ENCODE measurements at places on chromosomes 2 and 18.

DNA sequence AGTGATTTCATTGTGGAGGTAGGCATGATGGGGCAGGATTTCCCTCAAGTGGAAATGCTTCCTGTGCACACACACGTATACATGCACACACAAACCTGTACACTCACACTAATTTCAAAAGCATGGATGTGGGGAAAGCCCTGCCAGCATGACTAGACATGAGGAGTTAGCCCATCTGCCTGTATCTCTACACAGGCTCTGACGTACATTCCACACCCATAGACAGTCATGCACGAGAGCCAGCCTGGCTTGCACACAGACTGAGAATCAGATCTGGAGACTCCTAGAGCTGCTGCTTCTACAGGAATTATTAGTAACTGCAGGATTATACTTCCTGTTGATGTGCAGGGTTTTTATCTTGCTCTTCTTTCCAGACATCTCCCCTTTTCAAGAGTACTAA, 27.3 kb upstream of the NFU1 start:
- DNase-seq, result peak; percentile 84

DNA sequence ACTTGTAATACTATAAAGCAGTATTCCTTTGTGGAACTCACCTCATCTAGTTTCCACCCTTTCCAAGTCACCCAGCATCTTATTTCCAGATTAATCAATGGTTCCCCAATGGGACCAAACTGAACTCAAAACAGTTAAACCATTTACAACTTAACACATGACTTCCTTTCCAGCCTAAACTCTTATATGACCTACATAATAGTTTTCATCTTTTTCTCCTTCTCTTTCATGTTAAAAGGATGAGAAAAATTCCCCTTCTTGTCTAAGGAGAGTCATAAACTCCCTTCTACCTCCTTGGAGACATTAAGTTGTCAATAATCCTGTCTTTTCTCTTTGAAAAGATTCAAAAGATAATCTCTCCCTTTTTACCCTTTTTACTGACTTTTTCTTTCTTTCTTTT, 6.7 kb downstream of the PPP3R1 start:
- DNase-seq, result no peak

DNA sequence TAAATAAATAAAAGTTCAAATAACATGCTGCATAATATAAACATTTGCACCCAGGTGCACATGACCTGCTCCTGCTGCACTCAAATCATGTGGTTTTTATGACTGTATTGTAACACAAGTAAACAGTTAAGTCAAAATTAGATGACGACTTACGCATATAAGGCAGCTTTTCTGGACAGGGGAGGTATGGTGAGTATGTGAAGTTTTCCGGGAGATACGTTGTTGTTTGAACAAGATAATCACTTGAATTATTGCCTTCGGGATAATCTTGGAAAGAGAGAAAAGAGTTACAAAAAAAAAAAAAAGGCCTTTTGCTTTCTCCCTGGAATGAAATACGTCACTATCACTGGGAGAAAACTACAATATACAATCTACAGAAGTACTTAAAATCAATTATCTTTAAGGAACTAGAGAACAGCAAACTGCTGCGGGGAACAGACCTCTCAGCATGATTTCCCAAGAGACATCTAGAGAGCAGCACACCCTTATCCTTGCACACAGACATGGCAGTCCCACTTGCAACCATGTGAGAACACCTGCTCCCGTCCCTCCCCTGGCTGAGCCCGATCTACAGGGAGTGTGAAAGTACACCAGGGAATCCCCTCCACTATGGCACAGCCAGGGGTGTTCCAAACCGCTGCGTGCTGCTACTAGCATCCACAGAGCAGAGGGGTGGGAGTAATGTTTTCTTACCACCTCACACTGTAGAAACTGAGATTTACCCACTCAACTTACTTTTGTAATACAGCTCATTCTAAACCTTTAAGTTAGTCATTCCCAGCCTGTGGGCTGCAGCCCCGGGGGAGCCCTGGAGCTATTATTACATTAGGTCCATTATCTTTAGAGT, 26.3 kb downstream of the B4GALT6 start:
- DNase-seq, result no peak

- peak; percentile 46 for DNase-seq
Observed at GRCh38 chr2:10009811-10010781, 33.3 kb upstream of the KLF11 start.

GRCh38 chr18:26526128-26526965, 22.0 kb downstream of the KCTD1 start:
- DNase-seq, result no peak

DNA sequence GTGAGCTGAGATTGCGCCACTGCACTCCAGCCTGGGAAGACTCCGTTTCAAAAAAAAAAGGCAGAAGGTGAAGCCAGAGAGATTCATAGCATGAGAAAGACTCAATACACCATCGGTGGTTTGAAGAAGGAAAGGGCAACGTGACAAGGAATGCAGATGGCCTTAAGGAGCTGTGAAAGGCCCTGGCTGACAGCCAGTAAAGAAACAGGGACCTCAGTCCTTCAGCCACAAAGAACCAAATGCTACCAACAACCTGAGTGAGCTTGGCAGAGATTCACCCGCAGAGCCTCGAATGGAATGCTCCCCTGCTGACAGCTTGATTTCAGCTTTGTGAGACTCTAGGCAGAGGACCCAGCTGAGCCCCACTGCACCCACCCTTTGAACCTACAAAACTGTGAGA, 154.9 kb upstream of the NDUFV2 start:
- DNase-seq, result peak; percentile 15

DNA sequence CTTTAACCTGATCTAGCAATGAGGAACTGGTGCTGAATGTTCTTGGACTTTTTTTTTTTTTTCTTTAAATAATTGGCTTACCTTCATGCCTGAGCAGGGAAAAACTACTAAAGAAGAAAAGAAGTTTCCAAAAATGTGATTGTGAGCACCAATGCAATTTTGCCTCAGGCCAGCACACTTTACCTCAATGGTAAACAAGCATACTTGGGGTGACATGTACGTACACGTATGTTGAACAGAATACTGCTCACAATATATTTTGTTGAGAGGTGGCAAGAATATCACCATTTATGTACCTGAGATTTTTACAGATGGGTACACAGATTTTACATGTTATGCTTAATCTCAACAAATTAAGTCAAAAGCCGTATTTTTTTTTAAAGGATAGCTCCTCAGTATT, 144.3 kb downstream of the FIGN start:
- DNase-seq, result no peak

GRCh38 chr2:43715300-43716098, 39.3 kb upstream of the C1GALT1C1L start:
- no peak for DNase-seq

- no peak for DNase-seq
Observed at GRCh38 chr2:241689306-241689705, 2.7 kb upstream of the DTYMK start.

- peak; percentile 16 for DNase-seq
Observed at GRCh38 chr2:237297421-237298150, 116.4 kb downstream of the COL6A3 start.

GRCh38 chr18:79552696-79553095, 126.9 kb upstream of the CTDP1 start:
- no peak for DNase-seq

DNA sequence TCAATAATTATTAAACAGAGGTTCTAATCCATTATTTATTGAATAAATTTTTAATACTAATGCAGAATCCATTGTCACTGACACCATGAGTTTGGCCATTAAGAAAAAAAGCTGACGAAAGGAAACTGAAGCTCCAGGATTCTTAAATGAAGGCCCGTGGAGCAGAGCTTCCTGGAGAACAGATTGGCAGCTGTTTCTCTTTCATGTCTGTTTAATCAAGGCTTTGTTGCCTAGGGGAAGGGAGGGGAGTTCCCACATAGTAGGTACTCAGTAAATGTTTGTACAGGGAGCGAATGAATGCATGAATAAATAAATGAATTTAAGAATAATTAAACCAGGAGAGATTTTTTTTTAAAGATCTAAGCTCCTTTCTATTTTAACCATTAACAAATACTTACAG, 315.1 kb upstream of the KLHL29 start:
- no peak for DNase-seq

DNA sequence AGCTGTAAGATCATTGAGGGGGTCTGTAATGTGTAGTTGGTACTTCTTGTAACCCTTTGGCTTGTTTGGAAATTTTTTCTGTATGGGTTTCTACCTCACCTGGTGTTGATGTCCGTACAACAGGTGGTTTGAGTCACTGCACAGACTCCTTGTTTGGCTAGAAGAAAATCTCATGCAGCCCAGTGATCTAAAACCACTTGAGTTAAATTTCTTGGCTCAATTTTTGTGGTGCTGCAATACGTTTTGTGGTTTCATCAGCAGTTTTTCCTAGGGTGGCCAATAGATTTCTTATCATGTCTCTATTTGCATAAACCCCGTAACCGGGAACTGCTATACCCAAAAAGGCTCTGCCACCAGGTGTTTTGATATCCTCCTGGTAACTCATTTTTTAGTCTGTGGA, 43.4 kb downstream of the CERS6 start:
- DNase-seq, result no peak

- no peak for DNase-seq
Observed at GRCh38 chr2:237390235-237390634, 23.7 kb downstream of the COL6A3 start.

DNA sequence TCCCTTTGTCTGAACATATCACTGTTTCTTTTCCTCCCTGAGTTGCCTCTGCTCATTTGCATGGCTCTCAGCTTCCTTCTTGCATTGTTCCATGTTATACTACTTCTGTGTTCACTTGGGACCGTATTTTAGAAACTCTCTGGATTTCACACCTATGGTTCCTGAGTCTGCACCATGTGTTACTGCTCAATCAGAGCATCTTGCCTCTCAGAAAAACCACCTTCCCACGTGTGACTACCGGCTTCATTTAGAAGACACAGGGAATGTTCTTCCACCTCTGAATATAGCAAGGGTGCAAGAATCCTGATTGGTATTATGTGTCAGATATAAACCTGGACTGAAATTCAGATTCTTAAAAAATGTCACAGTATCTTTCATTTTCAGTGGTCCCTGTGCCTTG, 731.2 kb downstream of the TDRD15 start:
- DNase-seq, result no peak

- no peak for DNase-seq
Observed at GRCh38 chr2:100799686-100800085, 20.3 kb upstream of the NPAS2 start.

DNA sequence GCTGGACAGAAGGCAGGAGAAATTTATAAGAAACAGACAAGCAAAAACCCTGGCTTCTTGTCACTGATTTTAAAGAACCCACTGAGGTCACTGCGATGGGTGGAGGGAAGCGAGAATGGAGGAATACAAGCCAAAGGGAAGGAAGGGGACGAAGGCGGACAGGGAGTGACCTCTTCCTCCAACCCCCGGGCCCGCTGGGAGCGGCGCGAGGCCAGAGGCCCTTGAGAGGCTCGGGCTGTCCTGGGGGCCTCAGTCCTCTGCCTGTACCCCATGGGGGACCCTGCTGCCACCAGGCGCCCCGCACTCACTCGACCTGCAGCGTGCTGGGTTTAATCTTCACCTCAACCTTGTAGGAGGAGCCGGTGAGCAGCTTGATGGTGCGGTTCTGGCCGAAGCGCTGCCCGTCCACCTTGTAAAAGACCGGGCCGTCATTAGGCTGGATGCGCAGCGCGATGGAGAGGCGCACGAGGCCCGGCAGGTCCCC, 793 bp downstream of the CNRIP1 start:
- peak; percentile 4 for DNase-seq

GRCh38 chr2:152251211-152251610, 75.6 kb upstream of the STAM2 start:
- no peak for DNase-seq

DNA sequence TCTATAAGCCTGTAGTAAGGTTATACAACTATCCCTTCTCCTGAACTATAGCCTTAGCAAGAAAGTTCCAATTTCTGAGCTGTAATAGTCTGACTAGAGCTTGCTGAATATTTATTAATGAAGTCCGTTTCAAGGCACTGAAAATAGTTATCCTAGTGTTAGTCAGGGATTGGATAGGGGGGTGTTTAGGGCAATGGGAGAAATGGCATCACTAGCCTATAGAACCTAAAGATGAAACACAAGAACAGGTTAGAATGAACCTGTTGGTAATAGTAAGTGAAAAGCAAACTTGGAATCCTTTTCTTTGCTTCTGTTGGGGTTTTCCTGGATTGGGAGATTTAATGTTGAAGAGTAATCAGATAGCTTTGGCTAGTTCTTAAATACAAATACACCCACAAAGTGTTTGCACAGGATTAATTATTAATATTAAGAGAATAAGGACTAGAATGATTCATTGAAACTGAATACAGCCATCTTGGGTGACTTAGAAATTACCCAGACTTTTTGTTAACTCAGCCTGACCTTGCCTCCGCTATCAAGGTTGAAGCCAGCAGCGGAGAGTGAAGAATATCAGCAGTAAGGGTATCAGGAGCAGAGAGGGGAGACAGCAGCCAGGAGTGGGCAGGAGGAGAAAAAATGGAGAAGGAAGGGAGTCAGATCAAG, 14.4 kb downstream of the CCNT2 start:
- DNase-seq, result no peak

- peak; percentile 86 for DNase-seq
Observed at GRCh38 chr2:229852565-229852964, 69.2 kb downstream of the TRIP12 start.

DNA sequence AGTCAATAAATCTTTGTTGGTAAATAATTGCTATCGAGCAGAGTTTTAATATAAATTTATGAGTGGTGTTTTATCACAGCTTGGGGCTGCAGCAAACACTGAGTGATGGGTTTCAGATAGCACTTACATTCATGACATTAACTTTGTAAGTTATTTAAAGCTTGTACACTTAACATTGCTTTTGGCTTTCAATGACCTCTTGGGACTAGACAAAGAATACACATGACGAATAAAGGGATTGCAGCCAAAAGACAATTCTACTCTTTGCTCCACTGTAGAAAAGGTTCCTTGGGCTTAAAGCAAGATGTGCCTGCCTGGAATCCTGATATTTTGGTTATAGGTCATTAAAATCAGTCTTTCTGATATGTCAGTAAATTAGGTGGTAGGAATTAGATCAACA, 299.5 kb downstream of the GBX2 start:
- peak; percentile 41 for DNase-seq

DNA sequence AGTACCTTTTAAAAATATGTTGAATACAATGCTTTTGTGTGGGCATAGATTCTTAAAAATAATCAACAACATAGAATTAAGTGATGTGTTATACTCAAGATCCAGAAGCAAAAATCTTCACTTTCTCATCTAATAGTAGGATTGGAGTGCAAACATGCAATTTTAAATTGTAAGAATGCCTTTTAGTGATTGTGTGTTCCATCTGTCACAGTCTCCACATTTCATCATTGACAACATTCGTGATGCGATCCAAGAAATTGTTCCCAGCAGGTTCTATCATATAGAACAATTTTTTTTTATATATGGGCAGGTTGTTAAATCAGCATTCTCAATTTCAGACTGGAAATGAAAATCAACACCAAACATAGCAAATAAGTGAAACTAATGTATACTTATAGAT, 1671.8 kb upstream of the SLC39A10 start:
- no peak for DNase-seq
